ENCODE measurements at places on chromosomes 3 and 15. TPM values are rescaled to one million over a fixed set of nuclear protein-coding genes. Genes with fewer than 3 reads are reported as not detected.

Gene RTP3
- total RNA-seq, result not detected

Gene CLRN1
- total RNA-seq, result not detected

Gene SLC26A6
- 15.1 TPM for total RNA-seq

Gene MORC1
- not detected for total RNA-seq

Gene ZNF502
- 0.08 TPM for total RNA-seq
